ENCODE measurements at places on chromosomes 7 and 10.

DNA sequence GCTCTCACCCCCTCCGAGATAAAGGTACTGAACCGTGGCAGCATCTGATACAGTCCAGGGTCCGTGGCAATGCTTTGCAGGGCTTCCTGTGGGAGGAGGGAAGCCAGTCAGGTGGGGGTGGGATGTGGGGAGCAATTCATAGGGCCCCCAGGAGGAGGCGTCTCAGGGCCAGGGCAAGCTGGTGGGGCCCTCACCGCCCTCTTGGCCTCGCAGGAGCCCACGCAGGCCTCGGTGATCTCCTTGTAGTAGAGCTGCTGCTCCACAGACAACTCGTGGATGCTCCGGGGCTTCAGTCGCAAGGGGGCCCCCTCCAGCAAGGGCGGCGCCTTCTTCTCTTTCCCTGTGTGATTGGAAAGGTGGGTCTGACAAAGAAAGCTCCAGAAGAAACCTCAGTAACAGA, 7.2 kb downstream of the TAF6 start:
- DNase-seq: no peak

GRCh38 chr10:95755511-95756004, 405 bp upstream of the ENTPD1 start:
- no peak for DNase-seq

GRCh38 chr10:378930-379704, 243.9 kb downstream of the ZMYND11 start:
- DNase-seq: no peak

DNA sequence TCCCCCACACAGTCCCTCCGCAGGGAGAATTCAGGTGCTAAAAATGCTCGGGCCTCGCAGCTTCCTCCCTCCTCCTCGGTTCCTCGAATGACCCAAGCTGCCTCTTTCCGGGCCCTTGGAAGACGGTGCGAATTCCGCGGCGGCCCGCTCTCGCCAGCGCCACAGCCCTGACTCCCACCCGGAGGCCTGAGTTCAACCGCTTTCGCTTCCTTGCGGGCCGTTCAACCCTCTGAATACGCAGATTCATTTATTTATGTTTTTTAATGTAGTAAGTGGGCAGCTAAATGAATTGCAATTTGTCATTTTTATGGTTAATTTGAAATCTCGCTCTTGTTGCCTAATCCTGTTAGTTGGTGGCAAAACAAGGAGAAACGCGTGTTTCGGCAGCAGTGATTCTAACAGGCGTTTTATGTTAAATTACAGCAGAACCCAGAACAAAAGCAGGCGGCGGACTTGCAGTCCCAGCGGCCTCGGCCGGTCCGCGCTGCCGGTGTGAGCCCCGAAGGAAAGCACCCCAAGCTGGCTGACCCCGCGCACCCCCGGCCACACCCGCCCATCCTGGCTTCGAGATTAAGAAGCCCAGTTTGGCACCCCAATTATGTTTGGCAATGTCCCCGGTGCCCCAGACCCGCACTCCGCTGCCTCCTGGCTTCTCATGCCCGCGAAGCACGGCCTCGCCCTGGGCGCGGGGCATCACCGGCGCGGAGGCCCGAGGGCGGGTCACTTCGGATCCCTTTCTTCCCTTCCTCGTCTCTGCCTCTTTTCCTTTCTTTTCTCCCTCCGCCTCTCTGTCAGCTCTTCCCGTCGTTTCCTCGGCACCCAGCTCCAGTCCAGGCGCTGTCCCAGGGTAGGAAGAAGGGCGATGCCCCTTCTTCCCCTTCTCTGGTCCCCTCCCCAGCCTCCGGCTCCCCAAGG, 75.9 kb downstream of the INSIG1 start:
- DNase-seq: no peak

GRCh38 chr10:110859973-110860376, 11.8 kb upstream of the PDCD4 start:
- DNase-seq: peak; percentile 22

DNA sequence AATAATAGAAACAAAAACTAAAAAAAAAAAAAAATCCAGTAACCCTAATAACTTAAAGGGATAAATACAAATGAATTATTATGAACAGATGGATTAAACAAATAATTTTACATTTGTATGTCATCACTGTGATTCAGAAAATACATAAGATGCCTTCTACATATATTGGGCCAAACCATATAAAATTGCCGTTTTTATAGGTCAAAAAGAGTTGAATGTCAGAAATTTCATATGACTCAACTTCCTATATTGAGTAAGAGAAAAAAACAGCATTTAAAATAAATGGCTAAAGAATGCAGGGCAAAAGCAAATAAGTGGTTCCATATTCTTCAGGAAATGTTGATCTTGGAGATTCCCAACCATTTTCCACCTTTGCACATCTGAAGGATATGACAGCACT, 9.4 kb downstream of the SLC35B4 start:
- DNase-seq: no peak

DNA sequence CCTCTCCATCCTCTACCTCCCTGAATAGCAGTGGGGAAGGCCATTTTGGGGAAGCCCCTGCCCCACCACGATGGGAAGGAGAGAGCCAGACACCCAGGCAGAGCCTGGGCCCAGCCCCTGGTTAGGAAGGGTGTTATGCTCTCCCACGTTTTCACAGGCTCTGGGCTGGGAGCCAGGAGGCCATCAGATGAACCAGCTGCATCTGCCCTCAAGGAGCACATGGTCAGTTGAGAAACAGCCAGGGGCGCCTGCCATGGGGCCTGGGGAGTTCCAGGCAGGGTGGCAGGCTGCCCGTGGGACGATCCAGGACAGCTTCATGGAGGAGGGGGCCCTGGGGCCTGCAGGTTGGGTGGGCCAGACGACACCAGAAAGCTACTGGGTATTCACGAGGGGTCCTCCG, 47.5 kb downstream of the CAMK2B start:
- DNase-seq: no peak

GRCh38 chr10:8502573-8502972, 448.1 kb downstream of the GATA3 start:
- no peak for DNase-seq

GRCh38 chr10:30974773-30975415, 56.8 kb downstream of the ZNF438 start:
- DNase-seq: no peak

GRCh38 chr10:131480066-131480465, 168.5 kb upstream of the TCERG1L start:
- DNase-seq: no peak

- no peak for DNase-seq
These were observed 626.3 kb downstream of the POM121L12 start for GRCh38 chr7:53661645-53662217.

- DNase-seq: no peak
These were observed 179.2 kb upstream of the MBL2 start for GRCh38 chr10:52951824-52952223.

DNA sequence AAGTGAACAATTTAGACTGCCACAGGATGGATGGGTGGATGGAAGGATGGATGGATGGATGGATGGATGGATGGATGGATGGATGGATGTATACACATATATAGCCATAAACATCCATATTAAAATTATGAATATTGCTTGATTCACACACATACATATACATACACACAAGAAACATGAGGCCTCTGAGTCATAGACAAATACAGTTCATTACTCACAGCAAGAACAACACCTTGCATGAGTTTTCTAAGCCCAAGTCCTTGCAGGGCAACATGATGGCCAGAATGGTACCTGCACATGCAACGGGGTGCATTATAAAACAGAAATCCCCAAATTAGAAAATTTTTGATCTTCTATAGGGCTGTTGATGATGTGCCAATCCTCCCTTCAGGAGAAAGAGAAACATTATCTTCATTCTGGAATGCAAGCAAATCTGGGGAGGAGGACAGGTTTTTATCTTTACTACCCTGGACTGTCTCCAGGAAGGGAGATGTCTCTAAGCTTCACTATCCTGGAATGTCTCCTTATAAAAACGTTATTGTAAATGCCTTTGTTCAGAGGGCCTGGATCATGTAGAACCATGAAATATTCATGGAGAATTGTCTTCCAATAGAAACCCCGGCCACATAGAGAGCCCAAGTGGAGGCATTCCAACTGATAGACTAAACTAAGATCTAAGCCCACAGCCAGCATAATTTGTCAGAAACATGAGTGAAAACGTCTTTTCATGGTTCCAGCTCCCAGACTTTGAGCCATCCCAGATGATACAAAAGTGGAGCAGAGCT, 238.6 kb upstream of the LRRN3 start:
- no peak for DNase-seq

DNA sequence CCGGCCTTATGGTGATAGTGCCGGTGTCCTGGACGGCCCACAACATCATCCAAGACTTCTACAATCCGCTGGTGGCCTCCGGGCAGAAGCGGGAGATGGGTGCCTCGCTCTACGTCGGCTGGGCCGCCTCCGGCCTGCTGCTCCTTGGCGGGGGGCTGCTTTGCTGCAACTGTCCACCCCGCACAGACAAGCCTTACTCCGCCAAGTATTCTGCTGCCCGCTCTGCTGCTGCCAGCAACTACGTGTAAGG, 713 bp downstream of the CLDN4 start:
- no peak for DNase-seq

DNA sequence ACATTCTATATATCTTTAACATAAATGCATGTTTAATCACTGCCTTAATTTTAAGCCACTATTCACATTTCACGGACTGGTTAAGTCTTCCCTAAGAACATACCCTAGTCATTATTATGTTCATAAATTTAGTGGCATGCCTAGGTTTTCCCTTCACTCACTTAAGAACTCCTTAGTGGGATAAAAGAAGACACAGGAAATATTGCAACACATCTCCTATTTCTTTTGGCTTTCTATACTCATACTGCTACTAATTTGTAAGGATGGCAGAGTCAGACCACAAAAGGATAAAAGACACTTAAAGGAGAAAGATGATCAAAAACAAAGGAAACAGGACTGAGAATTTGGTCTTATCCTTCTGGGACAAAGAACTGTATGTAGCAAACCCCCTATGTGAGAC, 951.4 kb downstream of the SORCS3 start:
- no peak for DNase-seq

DNA sequence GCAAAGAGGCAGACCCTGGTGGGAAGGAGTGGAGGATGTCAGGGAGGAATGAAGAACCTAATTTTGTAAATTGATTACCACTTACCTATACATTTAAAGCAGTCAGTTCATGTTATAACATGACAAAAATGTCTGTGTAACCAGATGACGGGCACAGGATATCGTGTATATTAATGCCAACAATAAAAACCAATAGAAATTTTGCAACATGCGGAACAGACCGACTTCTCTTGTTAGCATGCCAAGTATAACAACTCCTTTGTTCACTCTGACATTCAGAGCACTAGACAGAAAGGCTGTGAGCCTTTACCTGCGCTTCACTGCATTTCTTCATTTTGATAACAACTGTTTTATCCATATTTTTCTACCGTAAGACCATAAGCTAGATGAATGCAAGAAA, 29.9 kb downstream of the CDK6 start:
- no peak for DNase-seq

DNA sequence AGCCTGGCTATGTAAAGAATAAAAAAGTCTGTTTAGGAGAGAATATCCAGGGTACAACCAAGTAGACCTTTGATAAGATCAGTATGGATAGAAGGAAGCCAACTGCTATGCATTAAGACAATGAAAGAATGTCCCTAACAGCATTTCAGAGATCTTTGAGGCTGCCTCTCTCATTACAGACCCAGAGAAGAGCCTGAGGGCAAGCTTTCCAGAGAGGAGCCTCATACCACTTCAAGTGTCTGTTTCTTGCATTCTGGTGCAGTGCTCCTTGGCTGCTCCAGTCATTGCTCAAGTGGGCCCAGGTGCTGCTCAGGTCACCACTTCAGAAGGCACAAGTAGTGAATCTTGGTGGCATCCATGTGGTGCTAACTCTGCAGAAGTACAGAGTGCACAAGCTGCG, 514.0 kb downstream of the PLXDC2 start:
- no peak for DNase-seq

- no peak for DNase-seq
These were observed 131.3 kb downstream of the ICA1 start for GRCh38 chr7:8130663-8131062.

DNA sequence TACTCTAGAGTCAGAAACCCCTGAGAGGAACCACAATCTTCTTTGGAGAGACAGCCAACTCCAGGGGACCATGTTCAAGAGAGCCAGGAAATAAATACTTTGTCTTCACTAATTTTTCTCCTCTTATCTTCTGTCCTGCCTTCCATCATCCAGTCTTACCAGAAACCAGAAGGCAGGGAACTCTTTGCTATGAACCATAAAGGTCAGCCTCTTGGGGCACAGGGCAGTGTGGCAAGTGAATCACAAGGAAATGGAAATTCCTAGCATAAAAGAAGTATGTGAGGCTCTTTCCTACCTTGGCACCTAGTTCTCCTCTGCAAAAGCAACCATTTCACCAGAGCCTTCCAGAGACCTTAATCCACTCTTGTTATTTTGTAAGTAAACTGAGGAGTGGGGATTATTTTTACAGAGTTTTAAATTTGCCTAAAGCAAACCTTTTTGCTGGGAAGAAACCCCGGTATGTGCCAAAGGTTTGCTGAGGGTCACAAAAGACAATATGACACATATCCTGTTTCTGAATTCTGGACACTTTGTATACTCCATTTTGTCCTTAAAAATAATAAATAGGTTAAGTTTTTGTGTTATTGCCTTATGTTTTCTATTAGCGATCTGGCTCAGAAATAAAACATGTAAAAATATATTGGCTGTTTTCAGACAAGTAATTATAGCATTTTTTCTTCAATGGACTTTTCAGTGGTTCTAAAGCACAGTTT, 87.1 kb downstream of the ADAM22 start:
- no peak for DNase-seq

GRCh38 chr10:124894569-124895215, 47.2 kb upstream of the ZRANB1 start:
- DNase-seq: no peak

- no peak for DNase-seq
These were observed 561 bp downstream of the SHTN1 start for GRCh38 chr10:117004227-117005025.

DNA sequence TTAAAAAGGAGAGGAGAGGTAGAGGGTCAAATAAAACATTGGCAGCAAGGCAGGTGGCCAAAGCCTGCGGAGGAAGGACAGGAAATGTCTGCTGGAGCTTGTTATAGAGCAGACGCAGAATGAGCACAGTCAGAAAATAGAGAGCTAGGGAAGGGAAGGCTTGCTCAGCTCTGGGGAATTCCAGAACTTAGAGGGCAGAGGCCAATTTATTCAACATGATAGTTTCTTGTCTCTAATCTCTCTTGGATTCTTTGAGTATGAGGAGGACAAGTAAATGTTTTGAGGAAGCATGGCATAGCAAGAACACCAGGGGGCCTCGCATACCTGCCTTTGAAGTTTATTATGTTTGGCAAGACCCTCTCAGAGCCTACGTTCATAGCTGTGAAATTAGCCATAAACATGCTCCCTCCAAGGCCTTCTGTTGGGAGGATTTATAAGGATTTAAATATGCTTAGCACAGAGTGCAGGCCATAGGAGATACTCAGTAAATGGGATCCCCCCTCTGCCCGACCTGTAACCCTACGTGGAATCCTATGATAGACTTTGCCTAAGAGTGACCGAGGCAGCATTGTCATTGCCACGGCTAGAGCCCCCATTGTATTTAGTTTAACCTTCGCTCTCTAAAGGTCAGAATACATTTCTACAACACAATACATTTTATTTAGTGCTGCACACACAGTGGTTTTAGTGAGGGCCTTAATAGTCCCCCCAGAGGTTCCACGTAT, 293.9 kb downstream of the CCDC3 start:
- DNase-seq: peak; percentile 45

- no peak for DNase-seq
These were observed 811 bp upstream of the ARHGAP12 start for GRCh38 chr10:31929261-31930022.

All from KG1 (cell line).